Stimulated activated CD4-positive, alpha-beta T cell treated with anti-CD3 and anti-CD28 coated beads, Interleukin-12 subunit alpha, Interleukin-12 subunit beta, amount 100 ng/mL, for 48 hours (primary cell): ENCODE measurements at places on chromosomes 12 and 14.

DNA sequence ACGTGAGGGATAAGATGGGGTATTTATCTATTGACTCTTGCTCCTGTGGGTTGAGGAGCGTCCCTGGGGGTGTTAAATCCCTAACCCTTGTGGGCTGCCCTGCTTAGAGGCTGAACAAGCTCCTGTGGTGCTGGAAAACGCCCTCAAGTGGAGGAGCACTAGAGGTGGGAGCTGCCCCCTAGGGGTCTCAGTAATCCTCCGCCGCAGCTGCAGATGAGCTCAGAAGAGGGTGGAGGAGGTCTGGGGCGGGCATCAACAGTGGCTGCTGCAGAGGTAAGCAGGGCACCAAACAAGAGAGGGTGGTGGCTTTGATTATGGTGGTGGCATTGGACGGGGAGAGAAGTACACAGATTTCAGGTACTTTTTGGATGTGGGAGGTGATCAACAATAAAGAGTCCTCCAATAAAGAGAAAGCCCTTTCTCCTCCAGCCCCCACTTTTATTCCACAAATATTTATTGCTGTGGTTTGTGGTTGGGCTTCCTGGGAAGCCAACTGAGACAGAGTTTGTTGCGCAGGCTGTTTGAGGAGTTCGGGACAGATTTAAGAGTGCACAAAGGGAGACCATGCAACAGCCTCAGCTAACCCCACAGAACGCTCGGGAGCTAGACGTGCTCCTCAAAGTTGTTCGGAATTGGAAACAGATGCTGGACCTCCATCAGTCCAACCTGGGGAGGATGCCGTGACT, 179.9 kb downstream of the ADCK1 start:
- no peak for DNase-seq

DNA sequence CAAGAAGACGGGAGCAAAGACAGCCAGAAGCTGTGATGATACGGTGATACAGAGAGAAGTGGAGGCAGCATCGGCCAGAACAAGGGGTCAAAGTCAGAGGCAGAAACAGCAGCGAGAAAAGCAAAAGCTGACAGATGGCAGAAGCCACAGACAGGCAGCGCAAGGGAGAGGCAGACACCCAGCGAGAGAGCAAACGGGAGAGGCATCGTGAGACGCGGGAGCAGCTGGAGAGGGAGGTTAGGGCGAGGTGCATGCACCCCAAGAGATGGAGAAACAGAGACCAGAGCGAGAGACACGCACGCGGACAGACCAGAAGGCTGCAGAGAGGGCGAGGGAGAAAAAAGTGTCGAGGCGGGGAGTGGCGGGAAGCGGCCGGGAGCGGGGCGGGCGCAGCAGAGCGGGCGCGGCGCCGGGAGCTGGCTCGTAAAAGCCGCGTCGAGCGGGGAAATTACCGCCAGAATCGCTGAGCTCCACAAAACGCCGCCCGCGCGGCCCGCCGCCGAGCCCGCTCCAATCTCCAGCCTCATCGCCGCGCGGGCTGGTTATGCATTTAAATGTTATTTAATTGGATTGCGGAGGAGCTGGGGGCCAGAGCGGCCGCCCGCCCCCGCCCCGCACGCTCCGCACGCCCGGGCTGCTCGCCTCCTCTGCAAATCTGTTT, 15.6 kb downstream of the SMUG1 start:
- peak; percentile 15 for DNase-seq

DNA sequence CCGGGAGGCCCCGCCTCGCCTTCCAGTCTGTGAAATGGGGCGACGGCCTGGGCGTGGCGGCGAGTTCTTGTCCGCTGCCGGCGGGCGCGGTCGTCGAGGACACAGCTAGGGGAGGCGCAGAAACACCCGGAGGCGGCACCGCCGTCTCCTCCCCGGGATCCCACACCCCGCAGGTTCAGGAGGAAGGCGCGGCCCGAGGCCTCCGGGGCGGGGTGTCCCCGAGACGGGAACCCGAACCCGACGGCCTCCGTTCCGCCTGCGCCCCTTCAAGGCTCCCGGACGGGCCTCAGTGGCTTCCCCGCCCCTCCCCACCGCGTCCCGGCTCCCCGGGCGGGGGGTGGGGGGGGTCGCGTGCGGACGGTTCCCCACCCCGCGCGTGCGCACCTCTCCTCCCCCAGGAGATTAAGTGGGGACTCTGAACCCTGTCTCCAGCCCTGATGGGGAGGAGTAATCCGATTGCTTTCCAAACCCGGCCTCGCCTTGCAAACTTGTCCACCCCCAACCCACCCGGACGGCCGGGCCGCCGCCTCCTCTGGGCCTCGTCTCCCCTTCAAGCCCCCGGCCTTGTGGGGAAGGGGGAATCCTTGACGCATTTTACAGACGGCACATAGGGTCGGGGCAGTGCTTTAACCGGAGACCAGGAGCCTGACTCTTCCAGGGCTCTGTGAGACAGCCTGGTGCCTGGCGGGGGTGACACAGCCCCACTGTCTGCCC, 35.3 kb upstream of the ANKRD9 start:
- no peak for DNase-seq

GRCh38 chr12:54352022-54352531, 12.2 kb downstream of the GPR84 start:
- no peak for DNase-seq

DNA sequence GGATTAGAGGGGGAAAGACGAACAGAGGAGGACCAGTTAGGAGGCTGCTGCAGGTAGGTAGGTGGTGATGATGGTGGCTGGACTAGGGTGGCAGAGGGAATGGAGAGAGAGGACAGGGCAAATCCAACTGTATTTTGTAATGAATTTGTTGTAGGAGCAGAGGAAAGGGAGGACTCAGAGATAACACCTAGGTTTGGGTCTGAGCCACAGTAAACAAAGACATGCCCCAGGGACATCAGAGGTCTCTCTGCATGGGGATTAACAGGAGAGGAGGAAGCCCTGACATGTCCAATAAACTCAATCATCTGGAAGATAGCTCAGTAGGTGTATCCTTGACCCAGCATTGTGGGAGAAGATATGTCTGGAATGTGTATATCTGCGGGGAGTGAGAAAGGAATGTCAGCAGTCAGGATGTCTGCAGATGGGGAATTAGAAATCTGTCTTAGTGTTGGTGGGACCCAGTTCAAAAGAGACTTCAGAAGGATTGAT, 4.7 kb upstream of the SLC48A1 start:
- no peak for DNase-seq

DNA sequence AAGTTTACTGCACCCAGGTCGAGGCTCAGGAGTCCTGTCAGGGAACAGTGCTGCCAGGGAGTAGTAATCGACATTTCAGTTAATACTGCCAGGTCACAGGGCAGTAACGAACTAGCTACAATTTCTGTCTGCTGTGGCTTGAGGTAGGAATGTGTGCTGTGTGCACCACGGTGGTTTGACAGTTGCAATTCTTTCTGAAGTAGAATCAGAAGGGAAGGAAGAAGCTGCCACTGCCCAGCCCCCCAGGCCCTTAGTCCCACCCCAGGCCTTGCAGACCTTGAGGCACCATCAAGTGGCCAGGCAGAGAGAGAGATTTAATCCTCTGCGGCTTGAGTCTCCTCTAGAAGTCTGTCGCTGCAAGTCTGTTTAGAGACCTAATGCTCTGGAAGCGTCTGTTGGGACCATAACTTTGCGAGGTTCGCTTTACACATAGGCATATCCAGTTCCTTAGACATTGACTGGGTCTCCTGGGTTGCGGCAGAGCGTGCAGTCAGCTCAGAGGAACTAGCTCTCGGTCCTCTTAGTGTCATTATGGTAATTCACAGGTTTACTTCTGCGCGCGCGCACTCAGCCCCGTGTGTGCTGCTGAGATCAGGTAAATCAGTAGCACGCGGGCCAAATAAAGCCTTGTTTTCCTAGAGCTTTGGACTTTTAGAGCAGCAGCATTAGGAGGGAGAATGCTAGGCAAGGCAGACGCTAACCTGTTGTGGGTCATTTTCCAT, 9.8 kb downstream of the NKX2-1 start:
- DNase-seq = no peak

GRCh38 chr12:27367078-27367477, 34.4 kb downstream of the BMAL2 start:
- no peak for DNase-seq

DNA sequence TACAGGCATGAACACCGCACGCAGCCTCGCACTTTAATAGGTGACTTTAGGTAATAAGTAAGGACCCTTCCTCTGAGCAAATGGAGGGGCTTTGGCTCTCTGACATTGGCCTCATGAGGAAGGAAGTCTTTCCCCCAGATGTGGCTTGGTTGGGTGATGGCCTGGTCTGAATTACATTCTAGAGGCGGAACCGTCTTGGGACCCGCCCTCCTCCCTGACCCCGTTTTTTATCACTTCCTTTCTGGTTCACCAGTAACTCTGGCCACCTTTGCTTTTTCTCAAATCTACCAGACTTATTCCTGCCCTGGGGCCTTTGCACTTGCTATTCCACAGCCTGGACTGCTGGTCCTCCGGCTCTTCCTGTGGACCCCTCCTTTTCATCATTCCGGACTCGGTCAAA, 13.4 kb downstream of the ALDH2 start:
- no peak for DNase-seq

- no peak for DNase-seq
These were observed 319.4 kb downstream of the TMEM121 start for GRCh38 chr14:105845725-105846309.

GRCh38 chr12:37546206-37546605, 770.4 kb upstream of the ALG10B start:
- DNase-seq = no peak

- DNase-seq = no peak
These were observed 23.7 kb downstream of the ABCD2 start for GRCh38 chr12:39595928-39596327.

GRCh38 chr12:59517522-59517921, 78.3 kb upstream of the SLC16A7 start:
- DNase-seq = no peak

DNA sequence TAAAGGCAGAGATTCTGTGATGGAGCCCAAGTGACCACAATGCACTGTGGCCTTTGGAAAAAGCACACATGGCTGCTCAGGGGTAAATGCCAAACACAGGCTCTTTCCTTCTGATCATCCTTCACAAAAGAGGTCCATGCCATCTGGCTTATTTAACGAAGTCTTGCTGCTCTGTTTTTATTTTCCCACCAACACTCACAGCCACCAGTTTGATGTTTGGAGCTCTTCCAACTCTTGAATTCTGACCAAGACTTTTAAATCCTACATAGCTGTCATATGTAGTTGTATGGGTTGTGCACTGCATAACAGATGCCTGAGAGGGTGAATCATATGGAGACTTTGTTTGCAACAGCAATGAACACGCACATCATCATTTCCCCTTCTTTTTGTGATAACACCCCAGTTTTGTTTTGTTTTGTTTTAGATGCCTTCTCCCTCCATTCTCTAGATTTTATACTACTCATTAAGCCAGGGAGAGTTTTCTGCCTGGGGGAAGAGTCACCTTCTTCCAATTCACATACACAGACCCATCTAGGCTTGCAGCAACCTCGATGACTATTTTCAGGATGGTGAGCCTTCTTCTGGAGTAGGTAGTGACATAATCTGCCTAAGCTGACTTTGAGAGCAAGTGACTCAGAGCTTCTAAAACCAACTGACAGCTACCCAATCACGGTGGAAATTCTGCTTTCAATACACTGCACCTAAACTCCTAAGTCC, 145.2 kb upstream of the WSCD2 start:
- no peak for DNase-seq

- no peak for DNase-seq
These were observed 3.0 kb downstream of the PLEKHG6 start for GRCh38 chr12:6313326-6313940.

DNA sequence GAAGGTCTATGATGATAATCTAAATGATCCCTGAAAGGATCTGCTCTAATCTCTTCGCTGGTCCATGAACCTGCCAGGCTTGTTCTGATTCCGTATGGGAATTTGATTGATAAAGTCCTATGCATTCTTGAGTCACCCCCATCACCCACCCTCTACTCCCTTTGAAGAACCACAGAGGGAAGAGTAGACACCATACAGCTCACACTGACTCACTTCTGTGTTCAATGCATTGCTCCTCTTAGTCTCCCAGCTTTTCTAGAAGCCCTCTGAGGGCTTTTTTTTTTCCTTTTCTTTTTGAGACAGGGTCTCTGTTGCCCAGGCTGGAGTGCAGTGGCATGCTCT, 18.5 kb upstream of the GPRC5A start:
- no peak for DNase-seq

DNA sequence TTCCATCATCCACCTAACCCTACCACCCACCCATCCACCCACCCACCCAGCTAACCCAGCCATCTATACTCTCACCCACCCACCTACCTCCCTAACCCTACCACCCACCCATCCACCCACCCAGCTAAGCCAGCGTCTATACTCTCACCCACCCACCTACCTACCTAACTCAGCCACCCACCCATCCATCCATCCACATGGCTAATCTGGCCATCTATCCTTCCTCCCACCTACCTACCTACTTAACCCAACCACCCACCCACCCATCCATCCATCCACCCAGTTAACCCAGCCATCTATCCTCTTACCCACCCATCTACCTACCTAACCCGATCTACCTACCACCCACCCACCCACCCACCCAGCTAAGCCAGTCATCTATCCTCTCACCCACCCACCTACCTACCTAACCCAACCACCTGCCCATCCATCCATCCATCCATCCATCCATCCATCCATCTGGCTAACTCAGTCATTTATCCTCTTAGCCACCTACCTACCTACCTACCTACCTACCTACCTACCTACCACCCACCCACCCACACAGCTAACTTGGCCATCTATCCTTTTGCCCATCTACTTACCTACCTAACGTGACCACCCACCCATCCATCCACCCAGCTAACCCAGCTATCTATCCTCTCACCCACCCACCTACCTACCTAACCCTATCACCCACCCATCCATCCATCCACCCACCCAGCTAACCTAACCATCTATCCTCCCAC, 44.1 kb downstream of the RFLNA start:
- DNase-seq = no peak

GRCh38 chr12:54359762-54360351, 4.4 kb downstream of the GPR84 start:
- DNase-seq = no peak

DNA sequence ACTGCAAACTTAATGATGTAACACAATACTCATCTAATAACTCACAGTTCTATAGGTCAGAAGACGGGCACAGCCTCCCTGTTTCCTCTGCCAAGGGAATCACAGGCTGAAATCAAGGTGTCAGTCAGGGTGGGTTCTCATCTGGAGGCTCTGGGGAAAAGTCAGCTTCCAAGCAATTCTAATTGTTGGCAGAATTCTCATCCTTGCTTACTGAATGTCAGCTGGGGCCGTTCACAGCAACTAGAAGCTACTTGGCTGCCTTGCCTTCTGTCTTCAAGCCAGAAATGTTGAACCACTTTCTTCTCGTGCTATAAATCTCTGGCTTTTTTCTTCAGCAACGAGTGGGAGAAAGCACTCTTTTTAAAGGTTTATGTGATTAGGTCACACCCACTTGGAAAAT, 80.1 kb upstream of the PDZRN4 start:
- DNase-seq = no peak

GRCh38 chr12:130761537-130762318, 45.6 kb upstream of the RIMBP2 start:
- peak; percentile 55 for DNase-seq

DNA sequence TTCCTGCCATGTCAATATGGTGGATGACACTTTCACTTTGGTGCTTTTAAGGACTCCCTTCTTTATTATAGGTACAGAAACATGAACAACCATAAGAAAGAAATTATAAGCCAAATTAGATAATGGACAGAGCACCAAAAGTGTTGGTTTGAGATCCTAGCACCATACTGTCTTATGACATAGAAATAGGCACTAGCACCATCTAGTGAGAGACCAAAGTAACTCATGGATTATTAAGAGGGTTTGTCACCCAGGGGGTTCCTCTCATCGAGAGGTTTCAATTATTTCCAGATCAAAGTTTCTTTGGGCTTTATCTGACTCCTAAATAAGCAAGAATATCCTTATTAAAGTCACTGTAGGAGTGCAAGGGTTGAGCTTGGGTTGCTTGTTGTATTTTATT, 153.0 kb upstream of the DIO2 start:
- DNase-seq = no peak

- peak; percentile 24 for DNase-seq
These were observed 46.7 kb upstream of the FICD start for GRCh38 chr12:108468196-108468968.
